ENCODE measurements at places on chromosomes 3 and 15.

GRCh38 chr3:139846729-139847128, 88.3 kb upstream of the CLSTN2 start:
- no peak overlapping the region for H3K27ac ChIP-seq
- no peaks in the 10 kb centered on the region for H3K27me3 ChIP-seq
- no peak overlapping the region for H3K4me3 ChIP-seq
- H3K4me1 ChIP-seq = no peaks in the 10 kb centered on the region

DNA sequence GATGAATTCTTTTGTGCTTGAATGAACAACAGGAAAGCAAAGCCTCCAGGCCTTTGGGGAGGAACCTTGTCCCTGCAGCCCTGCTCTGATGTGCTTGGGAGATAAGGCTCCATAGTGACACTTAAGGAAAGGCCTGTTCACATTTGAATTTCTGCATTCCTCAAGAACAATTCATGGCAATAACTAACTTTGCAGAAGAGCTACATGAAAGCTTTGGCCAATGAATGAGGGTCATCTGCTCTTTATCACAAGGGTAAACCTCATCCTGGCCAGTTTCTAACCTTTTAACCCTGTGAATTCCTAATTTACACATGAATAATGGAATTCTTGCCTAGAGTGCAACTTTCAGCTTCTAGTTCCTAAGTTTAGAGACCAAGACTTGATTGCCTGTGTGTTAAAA, 5.6 kb downstream of the PRTG start:
- no peak for DNase-seq
- no peak overlapping the region for H3K27ac ChIP-seq
- no peaks in the 10 kb centered on the region for H3K36me3 ChIP-seq
- no peaks in the 10 kb centered on the region for H3K27me3 ChIP-seq

- DNase-seq = peak; percentile 49
- H3K36me3 ChIP-seq = peaks cover 22% of the 10 kb centered on the region
- no peak overlapping the region for H3K4me3 ChIP-seq
- H3K4me1 ChIP-seq = no peaks in the 10 kb centered on the region
- H3K27me3 ChIP-seq = no peaks in the 10 kb centered on the region
Measured at GRCh38 chr15:25339431-25339830, 99.4 kb downstream of the UBE3A start.

DNA sequence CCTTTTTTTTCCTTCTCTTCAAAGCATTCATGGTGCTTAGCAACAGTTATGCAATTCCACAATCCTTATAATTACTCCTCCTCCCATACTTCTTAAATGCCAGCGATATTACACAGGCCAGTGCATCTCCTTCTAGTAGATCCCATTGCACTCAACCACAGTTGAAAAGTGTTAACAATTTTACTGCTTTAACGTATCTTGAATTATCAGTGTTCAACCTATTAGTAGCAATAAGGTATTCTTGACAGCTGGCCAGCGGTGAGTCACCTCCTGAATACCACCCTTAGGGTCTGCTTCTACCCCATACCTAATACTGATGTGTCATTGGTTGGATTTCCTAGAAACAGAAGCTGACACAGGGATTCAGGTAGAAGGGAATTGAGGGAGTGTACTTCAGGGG, 24.0 kb upstream of the TEX9 start:
- H3K36me3 ChIP-seq = no peaks in the 10 kb centered on the region
- H3K27ac ChIP-seq = no peak overlapping the region
- no peak overlapping the region for H3K4me3 ChIP-seq
- H3K4me1 ChIP-seq = no peaks in the 10 kb centered on the region
- DNase-seq = no peak

DNA sequence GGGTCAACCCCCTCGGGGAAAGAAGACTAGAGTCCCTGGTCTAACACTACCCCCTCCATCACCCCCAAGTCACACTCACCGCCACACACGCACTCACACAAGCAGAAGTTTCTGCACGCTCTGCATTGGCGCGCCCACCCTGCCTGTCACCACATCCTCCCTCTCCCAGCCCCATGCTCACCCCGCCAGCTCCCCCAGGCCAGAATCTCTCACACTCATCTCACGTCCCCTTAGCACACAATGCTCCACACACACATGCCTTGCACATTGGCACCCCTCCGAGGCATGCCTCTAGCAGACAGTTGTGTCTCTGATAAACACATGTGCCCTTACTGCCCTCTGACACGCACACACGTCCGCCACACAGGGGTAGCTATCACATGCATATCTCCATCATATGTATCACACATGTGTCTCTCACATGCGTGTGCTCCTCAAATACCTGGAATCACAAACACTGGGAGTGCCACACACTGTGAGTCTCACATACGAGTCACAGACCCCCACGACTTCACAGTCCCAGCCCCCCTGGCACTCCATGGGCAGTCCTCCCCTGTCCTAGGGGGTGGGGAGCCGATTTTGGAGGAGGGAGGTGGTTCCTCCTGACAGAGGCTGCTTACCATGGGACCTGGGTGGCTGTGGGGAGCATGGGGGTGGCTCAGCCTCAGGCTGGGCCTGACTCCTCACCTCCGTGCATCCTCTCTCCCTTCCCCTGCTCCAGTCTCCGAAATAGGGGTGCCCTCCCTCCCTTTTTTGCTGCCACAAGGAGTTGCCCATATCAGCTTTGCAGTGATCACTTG, 898 bp downstream of the FBLN2 start:
- H3K27ac ChIP-seq = no peak overlapping the region
- peak; percentile 66 for DNase-seq
- peaks cover 18% of the 10 kb centered on the region for H3K4me1 ChIP-seq
- no peaks in the 10 kb centered on the region for H3K36me3 ChIP-seq
- H3K27me3 ChIP-seq = no peaks in the 10 kb centered on the region

DNA sequence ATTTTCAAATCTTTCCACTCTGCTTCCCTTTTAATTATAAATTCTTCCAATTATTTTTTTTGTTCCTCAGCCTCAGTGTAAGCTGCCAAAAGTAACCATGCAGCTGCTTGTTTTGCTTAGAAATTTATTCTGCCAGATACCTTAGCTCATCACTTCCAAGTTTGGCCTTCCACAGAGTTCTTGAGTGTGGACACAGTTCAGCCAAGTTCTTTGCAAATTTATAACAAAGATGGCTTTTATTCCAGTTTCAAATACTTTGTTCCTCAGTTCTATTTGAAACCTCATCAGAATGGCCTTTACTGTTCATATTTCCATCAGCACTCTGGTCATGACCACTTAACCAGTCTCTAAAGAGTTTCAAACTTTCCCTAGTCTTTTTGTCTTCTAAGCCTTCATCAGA, 10.3 kb downstream of the RTP1 start:
- H3K4me1 ChIP-seq = peaks cover 22% of the 10 kb centered on the region
- H3K27ac ChIP-seq = no peak overlapping the region
- no peaks in the 10 kb centered on the region for H3K27me3 ChIP-seq
- DNase-seq = no peak

Measured in lung (tissue), 17 donors.